KG1 (cell line): ENCODE measurements at places on chromosomes 13 and 19.

GRCh38 chr13:70884196-70884595 is 775.9 kb upstream of the KLHL1 start:
- no peak for DNase-seq

- no peak for DNase-seq
These were observed 276.4 kb upstream of the EDNRB start for GRCh38 chr13:78194904-78195639.

DNA sequence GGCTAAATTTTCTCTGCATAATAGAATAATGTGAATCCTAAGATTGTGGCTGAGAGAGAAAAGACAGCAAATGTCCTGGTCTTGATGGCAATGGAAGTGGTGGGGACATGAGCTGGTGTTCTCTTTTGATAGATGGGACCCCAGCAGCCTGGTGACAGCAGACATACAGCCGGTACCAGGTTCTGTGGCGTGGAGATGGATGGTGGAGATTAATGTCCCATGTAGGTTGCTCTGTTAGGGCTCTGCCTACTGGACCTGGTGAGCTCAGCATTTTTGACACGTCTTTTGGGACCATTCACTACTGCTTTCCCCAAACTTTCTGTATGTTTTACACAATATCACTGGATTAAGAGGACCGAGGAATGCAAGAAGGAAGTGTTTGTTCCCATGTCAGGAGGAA is 8.2 kb upstream of the SIGLEC14 start:
- no peak for DNase-seq

GRCh38 chr19:18675779-18676178 is 7.7 kb upstream of the CRTC1 start:
- DNase-seq: no peak

GRCh38 chr13:110705826-110706569 is at the start of gene CARS2:
Gene CARS2, minus strand, starts transcription at chr13:110706116. Its CDS starts 23 bp downstream, at chr13:110706093.
- DNase-seq: peak; percentile 71

- DNase-seq: no peak
These were observed 1.9 kb downstream of the MRPS12 start for GRCh38 chr19:38932425-38933179.

GRCh38 chr13:77384999-77385398 is 58.1 kb upstream of the MYCBP2 start:
- DNase-seq: no peak

GRCh38 chr19:7254590-7254989 is 39.6 kb downstream of the INSR start:
- no peak for DNase-seq

- peak; percentile 1 for DNase-seq
These were observed 970.5 kb downstream of the UQCRFS1 start for GRCh38 chr19:28242317-28242927.

DNA sequence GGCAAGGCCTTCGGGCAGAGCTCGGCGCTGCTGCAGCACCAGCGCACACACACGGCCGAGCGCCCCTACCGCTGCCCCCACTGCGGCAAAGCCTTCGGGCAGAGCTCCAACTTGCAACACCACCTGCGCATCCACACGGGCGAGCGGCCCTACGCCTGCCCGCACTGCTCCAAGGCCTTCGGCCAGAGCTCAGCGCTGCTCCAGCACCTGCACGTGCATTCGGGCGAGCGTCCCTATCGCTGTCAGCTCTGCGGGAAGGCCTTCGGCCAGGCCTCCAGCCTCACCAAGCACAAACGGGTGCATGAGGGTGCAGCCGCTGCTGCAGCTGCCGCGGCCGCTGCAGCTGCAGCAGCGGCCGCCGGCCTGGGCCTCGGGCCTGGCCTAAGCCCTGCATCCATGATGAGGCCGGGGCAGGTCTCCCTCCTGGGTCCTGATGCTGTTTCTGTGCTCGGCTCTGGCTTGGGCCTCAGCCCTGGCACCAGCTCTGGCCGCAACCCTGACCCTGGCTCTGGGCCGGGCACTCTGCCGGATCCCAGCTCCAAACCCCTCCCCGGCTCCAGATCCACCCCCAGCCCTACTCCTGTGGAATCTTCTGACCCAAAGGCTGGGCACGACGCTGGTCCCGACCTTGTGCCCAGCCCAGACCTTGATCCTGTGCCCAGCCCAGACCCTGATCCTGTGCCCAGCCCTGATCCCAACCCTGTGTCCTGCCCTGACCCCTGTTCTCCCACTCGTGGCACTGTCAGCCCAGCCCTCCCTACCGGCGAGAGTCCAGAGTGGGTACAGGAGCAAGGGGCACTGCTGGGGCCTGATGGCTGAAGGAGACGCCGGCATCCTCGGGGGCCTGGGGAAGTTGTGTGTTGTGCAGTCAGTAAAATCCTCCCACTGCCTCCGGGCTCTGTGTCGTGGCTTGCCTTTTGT is 2.0 kb upstream of the MCOLN1 start:
- DNase-seq: no peak

- DNase-seq: no peak
These were observed 10.6 kb downstream of the SCGB2B2 start for GRCh38 chr19:34666200-34666957.

DNA sequence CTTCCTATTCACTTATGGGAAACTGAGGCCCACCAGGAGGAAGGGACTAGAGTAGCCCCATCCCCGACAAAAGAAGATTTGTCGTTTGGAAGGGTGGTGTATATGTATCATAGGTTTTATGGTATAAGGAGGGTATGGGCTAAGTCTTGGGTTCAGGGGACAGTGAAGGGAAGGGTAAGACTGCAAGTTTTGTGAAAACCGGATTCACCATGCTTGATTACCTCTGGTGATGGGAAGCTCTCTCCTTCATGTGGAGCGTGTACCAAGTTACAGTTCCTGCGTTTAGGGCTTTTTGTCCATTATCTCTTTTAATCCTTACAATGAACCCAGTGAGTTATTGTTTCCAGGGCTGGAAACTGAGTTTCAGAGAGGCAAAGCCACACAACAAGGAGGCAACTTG is 3.8 kb downstream of the VASP start:
- DNase-seq: no peak

GRCh38 chr13:107244241-107244640 is 676.3 kb upstream of the ARGLU1 start:
- no peak for DNase-seq

- peak; percentile 55 for DNase-seq
These were observed 46.7 kb downstream of the ZNF846 start for GRCh38 chr19:9721861-9722260.

DNA sequence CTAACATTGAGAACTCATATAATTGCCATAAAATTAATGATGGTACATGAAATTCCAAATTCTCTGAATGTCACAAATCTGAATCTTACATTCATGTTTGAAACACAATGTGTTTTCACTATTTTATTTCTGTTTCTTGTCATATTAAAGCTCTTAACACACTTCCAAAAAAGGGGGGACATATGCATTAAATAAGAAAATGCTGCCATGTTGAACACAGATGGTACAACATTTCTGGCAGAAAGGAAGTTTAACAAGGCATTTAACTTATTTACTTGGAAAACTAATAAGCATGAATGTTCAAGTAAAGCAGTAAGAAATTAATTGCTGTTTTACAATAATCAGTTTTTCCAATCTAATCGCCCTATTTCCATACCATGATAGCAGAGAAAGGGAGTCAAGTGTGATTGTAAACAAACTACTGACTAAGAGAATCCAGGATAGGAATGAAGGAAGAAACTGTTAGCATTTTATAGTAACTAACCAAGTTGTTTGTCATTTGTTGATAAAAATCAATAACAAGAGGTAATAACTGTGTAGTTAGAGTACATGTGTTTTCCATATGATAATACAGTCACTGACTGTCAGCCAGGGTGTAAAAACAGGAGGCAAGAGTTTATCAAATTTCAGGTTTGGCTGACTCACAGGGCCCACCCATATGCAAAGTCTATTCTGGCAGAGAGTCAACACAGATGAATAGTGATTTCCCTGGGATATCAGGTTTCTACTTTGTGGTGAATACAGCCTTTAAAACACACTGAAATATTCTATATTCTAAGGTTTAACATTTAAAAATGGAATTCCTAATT is 5.7 kb upstream of the FOXO1 start:
- no peak for DNase-seq

GRCh38 chr13:42745655-42746054 is 35.7 kb upstream of the FAM216B start:
- no peak for DNase-seq

GRCh38 chr13:48437371-48437770 is 24.5 kb upstream of the LPAR6 start:
- no peak for DNase-seq

GRCh38 chr19:54449701-54450069 is 686 bp downstream of the LENG8 start:
- DNase-seq: no peak

DNA sequence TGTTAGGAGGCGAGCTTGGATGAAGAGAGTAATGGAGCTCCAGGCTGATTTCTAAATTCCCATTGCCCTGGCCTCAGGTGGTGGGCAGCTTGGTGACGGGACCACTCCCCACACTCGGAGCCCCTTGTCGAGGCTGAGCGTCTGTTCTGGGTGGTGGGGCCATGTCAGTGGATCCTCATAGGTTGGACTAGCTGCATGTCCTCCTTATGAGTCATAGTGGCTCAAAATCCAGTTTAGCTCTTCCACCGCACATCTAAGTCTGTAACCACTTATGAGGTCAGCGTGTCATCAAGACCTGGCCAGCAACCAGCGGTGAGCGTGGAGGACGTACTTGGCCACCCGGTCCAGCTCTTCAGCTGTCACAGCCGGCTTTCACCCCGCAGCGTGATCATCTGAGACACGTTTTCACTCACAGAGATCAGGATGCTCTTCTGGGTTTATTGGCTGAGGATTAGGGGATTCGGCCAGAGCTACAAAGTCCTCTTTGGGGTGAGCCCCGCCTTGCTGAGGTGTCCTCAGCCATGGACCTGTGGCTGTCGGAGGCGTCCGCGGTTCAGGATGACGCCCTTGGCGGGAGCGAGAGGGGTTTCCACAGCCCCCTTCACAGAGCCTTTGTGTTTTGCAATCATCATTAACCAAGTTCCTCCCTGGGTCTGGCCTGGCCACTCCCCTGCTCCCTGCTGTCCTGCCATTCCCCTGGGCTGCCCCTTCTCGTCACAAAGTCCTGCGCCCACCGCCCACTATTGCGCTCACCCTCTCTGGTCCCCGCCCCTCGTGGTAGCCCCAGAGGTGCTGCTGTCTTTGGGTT is 41.9 kb downstream of the ADPRHL1 start:
- no peak for DNase-seq

DNA sequence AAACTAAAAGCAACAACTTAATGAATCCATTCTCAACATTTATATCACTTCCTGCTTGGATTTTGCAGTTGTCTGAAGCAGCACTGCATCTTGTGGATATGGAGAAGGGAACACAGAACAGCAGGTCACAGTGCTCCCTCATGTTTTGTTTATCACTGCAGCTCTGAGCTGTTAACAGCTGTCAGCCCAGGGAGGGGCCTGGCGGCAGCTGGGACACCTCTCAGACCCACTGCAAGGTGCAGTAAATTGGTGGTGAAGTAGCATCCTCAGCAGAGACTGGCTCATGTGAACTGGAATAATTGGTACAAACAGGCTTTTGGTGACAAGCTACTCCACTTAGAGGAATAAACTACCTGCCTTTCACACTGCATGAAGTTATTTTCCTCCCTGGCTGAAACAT is 170.4 kb downstream of the LIG4 start:
- no peak for DNase-seq

- no peak for DNase-seq
These were observed 7.0 kb upstream of the HCN2 start for GRCh38 chr19:582497-583197.

- DNase-seq: no peak
These were observed 5.3 kb downstream of the DCLK1 start for GRCh38 chr13:36125841-36126240.

- DNase-seq: no peak
These were observed 59.4 kb downstream of the XPO4 start for GRCh38 chr13:20843166-20843565.

GRCh38 chr19:10343495-10343894 is 4.1 kb upstream of the ICAM3 start:
- DNase-seq: no peak

DNA sequence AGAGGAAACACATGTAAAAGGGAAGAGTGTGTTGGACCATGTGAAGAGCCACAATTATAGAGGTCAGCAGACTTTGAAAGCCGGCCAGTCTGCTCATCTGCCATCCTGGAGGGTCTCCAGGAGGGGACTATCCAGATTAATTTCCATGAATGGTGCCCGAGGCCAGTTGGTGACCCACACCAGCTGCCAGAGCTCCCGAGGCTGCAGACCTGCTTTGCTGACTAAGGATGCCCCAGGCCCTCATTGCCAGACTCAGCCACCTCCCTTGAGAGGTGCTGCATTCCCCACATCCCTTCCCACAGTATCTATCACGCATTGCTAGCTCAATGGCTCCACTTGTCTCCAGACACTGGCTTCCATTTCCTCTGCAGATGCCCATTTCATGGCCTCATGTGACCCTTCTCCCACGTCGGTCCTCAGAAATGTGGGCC is 110.3 kb downstream of the NALCN start:
- DNase-seq: no peak

DNA sequence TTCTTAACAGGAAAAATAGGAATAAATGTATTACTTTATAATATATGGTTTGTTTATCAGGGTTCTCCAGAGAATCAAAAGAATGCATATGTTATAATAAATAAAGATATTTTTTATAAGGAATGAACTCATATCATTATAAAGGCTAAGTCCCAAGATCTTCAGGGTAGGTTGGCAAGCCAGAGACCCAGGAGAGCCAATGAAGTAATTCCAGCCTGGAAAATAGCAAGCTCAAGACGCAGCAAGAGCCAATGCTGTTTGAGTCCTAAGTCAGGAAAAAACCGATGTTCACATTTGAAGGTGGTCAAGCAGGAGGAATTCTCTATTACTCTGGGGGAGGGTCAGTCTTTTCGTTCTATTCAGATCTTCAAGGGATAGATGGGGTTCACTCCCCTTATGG is 490.0 kb downstream of the PCDH20 start:
- no peak for DNase-seq

- DNase-seq: no peak
These were observed 2.4 kb downstream of the THAP8 start for GRCh38 chr19:36051637-36052036.

DNA sequence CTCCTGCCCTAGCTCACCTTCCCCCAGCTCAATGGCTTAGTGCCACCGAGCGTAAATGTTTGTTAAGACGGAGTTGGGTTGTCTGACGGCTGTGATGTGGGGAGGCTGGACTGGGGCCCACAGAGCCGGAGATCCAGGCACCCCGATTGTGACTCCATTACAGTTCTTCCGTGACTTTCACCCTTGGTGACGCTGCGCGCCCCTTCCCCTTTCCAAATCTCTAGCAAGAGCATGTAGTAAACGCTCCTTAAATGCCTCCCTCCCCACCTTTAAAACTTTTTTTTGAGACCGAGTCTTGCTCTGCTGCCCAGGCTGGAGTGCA is 829 bp downstream of the REEP6 start:
- DNase-seq: no peak

GRCh38 chr13:113125506-113126264 is 3.1 kb downstream of the F10 start:
- DNase-seq: no peak
